ENCODE measurements at places on chromosomes 2 and 18.

GRCh38 chr2:216285701-216286100, 86.6 kb downstream of the MARCHF4 start:
- no peak overlapping the region for H3K4me3 ChIP-seq
- H3K27ac ChIP-seq: no peak overlapping the region
- no peaks in the 10 kb centered on the region for H3K27me3 ChIP-seq

GRCh38 chr2:127128445-127128904, 21.5 kb upstream of the BIN1 start:
- no peaks in the 10 kb centered on the region for H3K36me3 ChIP-seq
- no peak overlapping the region for H3K4me3 ChIP-seq
- no peaks in the 10 kb centered on the region for H3K27me3 ChIP-seq

DNA sequence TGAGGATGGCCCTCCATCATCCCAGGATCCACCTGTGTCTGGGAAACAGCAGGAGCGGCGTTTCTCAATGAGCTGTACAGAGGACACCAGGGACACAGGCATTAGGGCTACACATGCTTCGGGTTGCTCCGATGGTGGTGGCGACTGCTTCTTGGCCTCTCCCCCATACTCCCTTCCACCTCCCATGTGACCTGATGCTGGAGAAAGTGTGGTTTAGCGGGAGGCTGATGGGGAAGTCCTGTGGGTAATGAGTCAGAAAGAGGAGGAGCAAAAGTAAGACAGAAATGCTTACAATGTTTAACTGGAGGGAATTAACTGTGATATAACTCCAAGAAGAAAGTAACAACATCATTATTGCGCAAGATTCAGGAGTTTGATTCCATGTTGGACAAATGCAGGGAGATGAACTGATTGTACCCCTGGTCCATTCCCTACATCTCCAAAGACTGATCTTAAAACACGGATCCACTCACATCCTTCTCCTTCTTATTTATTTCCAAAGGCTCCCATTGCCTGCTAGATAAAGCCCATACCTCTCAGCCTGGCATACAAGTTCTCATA, 186.6 kb downstream of the NRP2 start:
- no peak overlapping the region for H3K4me3 ChIP-seq
- no peak overlapping the region for H3K27ac ChIP-seq
- no peaks in the 10 kb centered on the region for H3K27me3 ChIP-seq
- peaks cover 3% of the 10 kb centered on the region for H3K4me1 ChIP-seq
- DNase-seq: peak; percentile 73

- H3K4me3 ChIP-seq: no peak overlapping the region
- H3K36me3 ChIP-seq: no peaks in the 10 kb centered on the region
- peaks cover 25% of the 10 kb centered on the region for H3K4me1 ChIP-seq
- no peak overlapping the region for H3K27ac ChIP-seq
- H3K27me3 ChIP-seq: peaks cover 21% of the 10 kb centered on the region
- peak; percentile 21 for DNase-seq
Measured at GRCh38 chr2:131041402-131042147, 51.7 kb downstream of the FAM168B start.

- DNase-seq: no peak
- H3K27ac ChIP-seq: no peak overlapping the region
- H3K4me1 ChIP-seq: no peaks in the 10 kb centered on the region
- no peak overlapping the region for H3K4me3 ChIP-seq
- H3K27me3 ChIP-seq: no peaks in the 10 kb centered on the region
Measured at GRCh38 chr18:4311136-4311535, 144.0 kb downstream of the DLGAP1 start.

DNA sequence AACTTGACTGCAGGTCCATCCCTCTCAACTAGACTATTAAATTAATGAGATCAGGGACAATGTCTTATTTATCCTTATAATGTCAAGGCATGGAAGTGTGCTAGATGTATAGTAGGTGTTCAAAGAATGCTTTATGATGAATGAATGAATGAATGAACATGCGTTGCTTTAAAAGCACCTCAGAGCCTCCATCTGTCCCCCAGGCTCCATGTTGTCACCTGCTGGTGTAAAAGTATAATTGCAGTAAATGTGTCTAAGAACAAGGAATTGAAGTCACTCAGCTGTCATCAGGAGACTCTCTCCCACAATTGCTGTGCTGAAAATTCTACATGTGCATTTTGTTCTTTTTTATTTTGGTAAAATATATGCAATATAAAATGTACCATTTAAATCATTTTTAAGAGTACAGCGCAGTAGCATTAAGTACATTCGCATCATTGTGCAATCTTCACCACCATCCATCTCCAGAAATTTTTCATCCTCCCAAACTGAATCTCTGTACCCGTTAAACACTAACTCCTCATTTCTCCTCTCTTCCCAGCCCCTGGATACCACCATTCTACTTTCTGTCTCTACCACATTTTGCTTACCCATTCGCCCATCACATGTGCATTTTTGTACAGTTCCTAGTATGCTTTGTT, 52.6 kb downstream of the GNAL start:
- no peak overlapping the region for H3K27ac ChIP-seq
- no peaks in the 10 kb centered on the region for H3K36me3 ChIP-seq
- peaks cover 7% of the 10 kb centered on the region for H3K27me3 ChIP-seq
- H3K4me1 ChIP-seq: no peaks in the 10 kb centered on the region
- peak; percentile 19 for DNase-seq

DNA sequence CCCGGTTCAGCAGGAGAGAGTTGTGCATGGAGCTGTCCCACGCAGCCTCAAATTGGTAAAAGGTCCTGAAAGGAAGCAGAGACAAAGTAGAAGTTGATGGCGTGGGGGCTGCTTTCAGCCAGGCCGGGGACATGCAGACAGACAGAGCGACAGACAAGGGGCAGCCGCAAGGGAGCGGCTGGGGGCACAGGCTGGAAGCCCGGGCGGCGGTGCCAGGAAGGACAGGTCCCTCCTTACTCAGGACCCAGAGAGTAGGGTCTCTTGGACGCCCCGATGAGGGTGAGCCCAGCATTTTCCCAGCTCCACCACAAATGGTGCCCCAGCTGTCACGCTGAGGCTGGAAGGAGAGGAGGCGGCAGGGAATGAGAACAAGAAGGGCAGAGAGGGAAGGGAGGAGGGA, 35.2 kb downstream of the AQP12A start:
- no peak overlapping the region for H3K27ac ChIP-seq
- no peak for DNase-seq
- peaks cover 3% of the 10 kb centered on the region for H3K27me3 ChIP-seq
- no peaks in the 10 kb centered on the region for H3K36me3 ChIP-seq
- H3K4me1 ChIP-seq: no peaks in the 10 kb centered on the region

Data from common myeloid progenitor, CD34-positive (primary cell).